Muscle of leg (tissue), 16 donors: ENCODE measurements at places on chromosomes 1 and 21. TPM values are rescaled to one million over a fixed set of nuclear protein-coding genes. Genes with fewer than 3 reads are reported as not detected.
A peak's percentile ranks its signal among the peaks of the same experiment; 100 is the strongest.

DNA sequence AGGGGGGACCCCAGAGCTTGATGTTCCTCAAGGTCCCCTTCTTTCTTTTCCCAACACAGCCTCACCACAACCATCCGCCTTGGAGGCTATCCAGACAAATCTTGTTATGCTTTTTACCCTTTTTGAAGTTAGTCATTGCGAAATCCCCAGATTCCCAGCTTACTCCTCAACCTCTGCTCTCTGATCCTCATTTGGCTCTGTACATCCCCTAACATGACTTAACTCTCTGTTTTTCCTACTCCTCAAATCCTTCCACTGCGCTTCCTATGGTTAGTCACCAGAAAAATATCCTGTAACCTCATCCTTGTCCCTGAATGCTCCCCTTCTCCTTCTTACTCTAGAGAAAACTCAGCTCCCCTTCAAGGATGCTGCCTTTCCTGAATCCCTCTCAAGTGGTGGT is 189.1 kb upstream of the POU3F1 start:
- no peak overlapping the region for H3K4me3 ChIP-seq
- H3K4me1 ChIP-seq: no peaks in the 10 kb centered on the region
- H3K27ac ChIP-seq: no peak overlapping the region

GRCh38 chr1:147273409-147274336 is 31.2 kb downstream of the CHD1L start:
- DNase-seq: peak; percentile 82
- no peaks in the 10 kb centered on the region for H3K27me3 ChIP-seq
- H3K27ac ChIP-seq: no peak overlapping the region
- peaks cover 31% of the 10 kb centered on the region for H3K36me3 ChIP-seq

DNA sequence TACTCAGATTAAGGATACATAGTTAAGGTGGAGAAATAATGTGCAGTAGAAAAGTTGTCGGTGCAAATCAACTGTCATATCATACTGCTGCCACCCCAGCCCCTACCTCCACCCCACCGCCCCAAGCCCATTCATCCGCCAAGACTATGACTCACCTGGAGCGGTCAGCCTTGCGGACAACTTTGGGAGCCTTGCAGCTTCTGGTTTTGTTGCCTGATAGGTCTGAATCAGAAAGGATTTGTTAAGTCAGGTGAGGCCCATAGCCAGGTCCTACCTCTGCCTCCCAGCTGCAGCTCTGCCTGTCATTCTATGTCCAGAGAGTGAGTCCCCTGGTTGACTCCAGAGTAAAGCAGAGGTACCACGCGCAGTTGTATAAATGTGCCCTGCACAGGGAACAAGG is 12.6 kb downstream of the C1orf162 start:
- H3K4me3 ChIP-seq: no peak overlapping the region
- peaks cover 4% of the 10 kb centered on the region for H3K27me3 ChIP-seq
- no peak for DNase-seq
- no peaks in the 10 kb centered on the region for H3K36me3 ChIP-seq

PLA2G2C gene
- polyA plus RNA-seq: 0.04 TPM
